Midbrain (tissue), 1 donor: ENCODE measurements at places on chromosomes 6 and 20.

DNA sequence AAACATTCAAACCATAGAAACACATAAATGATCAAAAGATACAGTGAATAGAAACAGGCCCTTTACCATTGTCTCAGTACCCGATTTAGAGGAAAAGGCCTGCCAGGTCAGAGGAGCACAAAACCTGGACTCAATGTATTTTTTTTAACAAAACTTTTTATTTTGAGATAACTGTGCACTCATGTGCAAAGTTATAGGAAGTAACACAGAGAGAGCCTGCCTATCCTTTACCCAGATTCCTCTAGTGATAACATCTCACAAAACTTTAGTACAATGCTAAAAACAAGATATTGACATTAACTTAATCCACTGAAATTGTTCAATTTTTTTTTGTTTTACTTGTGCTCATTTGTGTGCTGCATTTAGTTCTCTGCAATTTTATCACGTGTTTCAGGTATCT, 36.8 kb upstream of the SAMD3 start:
- no peak for DNase-seq

- no peak for DNase-seq
These were observed 43.2 kb downstream of the YTHDF1 start for GRCh38 chr20:63172726-63173125.

- DNase-seq, result no peak
These were observed at the start of gene LKAAEAR1 for GRCh38 chr20:64083804-64084684. Gene LKAAEAR1, minus strand, starts transcription at chr20:64084398. Its CDS starts 179 bp downstream, at chr20:64084219.

GRCh38 chr6:431986-432385, 40.4 kb downstream of the IRF4 start:
- no peak for DNase-seq

- no peak for DNase-seq
These were observed 267.6 kb upstream of the SGK1 start for GRCh38 chr6:134585517-134585873.

GRCh38 chr6:168877821-168878282, 375.8 kb downstream of the THBS2 start:
- DNase-seq, result no peak

- DNase-seq, result no peak
These were observed 24.8 kb upstream of the CCND3 start for GRCh38 chr6:41966214-41966920.

DNA sequence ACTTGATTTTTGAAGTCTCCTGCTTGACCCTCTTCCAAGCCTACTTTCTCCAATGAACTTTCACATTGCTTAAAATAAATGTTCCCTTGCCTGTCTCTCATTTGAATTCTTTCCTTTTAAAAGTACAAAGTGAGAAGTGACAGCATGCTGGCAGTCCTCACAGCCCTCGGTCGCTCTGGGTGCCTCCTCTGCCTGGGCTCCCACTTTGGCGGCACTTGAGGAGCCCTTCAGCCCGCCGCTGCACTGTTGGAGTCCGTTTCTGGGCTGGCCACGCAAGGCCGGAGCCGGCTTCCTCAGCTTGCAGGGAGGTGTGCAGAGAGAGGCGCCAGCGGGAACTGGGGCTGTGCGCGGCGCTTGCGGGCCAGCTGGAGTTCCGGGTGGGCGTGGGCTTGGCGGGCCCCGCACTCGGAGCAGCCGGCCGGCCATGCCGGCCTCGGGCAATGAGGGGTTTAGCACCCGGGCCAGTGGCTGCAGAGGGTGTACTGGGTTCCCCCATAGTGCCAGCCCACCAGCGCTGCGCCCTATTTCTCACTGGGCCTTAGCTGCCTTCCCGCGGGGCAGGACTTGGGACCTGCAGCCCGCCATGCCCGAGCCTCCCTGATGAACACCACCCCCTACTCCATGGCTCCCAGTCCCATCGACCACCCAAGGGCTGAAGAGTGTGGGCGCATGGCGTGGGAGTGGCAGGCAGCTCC, 31.9 kb downstream of the SERPINB6 start:
- DNase-seq, result no peak

- DNase-seq, result no peak
These were observed 1.3 kb upstream of the CST9L start for GRCh38 chr20:23569570-23569969.

- DNase-seq, result no peak
These were observed 89.8 kb downstream of the MDN1 start for GRCh38 chr6:89729818-89730217.

DNA sequence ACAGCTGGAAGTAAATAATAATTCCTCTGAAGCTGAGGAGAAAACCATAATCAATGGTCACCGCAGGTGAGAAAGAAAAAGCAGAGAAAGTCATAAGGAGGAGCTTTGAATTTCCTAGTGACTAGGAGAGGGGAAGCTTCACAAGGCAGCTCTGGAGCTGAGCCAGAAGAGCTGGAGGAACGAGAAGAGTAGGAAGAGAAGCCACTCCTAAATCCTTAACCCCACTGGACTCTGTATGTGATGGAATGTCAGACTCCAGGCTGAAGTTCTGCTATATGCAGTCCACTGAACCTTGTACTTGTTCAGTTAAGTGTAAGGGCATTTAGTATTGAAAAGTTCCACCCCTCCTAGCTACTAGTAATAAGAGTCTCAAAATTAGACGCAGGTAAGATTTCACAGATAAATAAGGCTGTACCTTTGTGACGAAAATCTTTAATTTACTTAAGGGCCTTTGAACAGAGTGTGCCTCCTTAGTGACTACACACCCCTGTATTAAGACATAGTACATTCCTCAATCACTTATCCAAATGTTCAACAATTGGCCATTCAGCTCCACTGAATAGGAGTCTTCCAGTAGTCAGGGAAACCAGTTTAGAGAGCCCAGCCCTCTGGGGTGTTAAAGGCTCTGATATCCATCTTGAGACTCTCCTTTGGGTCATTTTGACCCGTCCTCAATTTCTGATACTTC, 71.4 kb upstream of the UFL1 start:
- DNase-seq, result peak; percentile 33

DNA sequence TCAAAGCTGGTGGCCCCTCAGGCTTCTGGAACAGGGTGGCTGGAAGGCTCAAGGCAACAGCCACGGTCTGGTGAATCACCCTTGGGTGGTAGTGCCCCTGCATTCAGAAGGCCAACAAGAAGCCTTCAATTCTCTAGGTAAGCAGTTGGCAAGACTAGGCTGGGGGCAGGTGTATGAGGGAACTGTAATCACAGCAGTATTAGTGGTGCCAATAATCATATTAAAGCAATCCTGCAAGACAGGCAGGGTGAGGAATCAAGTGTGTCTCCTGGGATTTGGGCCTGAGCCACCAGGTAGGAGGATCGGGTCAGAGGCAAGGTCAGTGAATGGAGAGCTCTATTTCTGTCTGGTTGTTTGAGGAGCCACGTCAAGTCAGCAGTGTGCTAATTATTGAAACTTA, 24.9 kb upstream of the SCUBE3 start:
- no peak for DNase-seq

GRCh38 chr20:4181956-4182945, 166.9 kb upstream of the RNF24 start:
- DNase-seq, result no peak

GRCh38 chr20:45861221-45862075, 4.0 kb downstream of the ZSWIM3 start:
- DNase-seq, result no peak

- peak; percentile 19 for DNase-seq
These were observed 13.0 kb downstream of the PIM1 start for GRCh38 chr6:37182736-37183590.

DNA sequence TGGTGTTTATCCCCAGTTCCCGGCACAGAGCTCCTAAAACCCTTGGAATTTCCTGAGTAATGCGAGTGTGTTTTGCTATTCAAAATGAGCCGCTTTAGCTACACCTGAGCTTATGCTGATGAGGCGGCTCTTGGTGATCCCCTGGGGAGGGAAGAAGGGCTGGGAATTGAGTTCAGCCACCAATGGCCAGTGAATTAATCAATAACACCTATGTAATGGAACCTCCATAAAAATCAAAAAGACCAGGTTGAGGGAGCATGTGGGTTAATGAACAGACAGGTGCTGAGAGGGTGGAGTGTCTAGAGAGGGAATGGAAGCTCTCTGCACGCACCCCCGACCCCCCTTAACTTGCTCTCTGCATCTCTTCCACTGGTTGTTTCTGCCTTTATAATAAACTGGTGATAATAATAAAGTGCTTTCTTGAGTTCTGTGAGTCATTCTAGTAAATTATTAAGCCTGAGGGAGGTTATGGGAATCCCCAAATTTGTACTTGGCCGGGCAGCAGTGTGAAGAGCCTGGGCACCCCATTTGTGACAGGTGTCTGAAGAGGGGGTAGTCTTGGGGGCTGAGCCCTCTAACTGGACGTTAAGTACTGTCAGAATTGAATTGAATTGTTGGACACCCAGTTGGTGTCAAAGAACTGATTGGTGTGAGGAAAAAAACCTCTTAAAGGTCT, 24.6 kb upstream of the SERPINB1 start:
- DNase-seq, result no peak

GRCh38 chr6:112017169-112017568, 36.7 kb upstream of the CCN6 start:
- no peak for DNase-seq

DNA sequence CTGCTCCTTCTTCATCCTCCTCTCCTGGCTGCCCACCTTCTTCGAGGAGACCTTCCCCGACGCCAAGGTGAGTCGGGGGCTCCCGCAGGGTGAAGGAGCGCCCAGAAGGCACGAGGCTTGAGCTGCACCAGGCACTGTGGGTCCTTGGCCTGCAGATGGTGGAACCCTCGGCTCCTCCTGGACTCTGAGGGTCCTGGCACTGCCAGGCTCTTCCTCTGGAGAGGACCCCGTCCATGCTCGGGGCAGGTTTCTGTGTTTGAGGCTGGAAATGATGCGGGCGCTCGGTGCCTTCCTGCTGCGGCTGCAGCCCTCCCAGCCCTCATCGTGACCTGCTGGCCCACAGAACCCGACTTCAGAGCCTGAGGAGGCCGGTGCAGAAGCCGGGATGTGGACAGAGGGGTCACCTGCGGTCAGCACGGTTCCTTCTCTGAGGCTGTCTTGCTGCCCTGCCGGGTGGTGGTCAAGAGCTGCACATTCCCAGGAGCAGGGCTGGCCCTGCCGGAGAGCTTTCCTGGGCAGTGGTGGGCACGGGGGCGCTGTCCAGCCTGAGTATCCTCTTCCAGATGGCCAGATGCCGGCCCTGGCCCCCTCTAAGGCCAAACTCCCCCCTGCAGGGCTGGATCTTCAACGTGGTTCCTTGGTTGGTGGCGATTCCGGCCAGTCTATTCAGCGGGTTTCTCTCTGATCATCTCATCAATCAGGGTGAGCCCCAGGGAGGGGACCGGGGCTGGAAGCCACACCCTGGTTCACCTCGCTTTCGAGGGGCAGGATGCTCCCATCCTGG, 11.3 kb downstream of the SLC17A9 start:
- DNase-seq, result no peak

DNA sequence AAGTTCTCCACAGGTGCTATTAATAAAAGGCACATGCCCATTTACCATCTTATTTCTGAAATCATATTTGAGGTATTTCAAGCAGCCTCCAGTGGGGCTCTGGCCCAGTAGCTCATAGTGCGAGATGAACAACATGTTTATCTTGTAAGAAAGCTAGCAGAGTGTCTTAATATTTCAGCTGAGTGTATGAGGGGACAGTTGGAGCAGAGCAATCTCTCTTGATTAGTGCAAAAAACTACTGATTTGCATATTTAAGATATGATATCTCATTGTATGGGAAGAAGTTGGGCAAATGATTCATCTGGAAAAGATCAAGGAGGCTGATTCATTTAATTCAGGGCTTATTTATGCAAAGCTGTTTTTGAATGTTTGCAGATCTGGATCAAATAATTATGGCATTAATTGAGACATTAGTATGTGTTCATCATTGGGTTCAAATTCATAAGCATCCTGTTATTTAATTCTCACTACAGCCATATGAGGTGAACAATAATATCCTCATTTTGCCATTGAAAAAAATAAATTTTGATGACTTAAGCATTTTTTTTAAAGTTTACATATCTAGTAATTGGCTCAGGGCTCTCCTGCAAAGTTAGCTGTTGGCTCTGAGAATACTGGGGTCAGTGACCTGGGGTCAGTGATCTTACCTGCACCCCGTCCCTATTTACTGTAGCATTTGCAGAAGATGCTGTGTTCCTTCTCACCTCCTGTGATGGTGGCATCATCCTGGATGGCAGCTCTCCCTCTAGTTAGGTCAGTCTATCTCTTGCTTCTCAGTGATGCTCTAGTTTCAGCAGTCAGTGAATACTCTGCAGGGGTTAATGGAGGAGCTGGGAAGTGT, 24.1 kb upstream of the GCLC start:
- no peak for DNase-seq

DNA sequence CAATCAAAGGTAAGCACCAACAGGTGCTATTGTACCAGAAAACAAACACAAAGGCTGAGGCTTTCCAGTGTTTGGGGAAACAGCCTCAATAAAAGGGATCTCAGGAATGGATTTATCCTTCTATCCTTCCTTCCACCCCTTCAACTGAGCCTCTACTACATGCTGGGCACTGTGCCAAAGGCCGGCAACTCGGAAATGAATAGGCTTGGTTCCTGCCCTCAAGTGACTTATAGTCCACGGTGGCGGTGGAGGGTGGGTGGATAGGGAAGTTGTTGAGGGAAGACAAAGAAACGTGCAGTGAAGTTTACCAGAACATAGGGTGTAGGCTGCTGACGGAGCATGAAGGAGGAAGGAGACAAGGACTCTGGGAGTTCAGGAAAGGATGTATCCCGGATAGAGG, 73.4 kb upstream of the TAB2 start:
- no peak for DNase-seq

DNA sequence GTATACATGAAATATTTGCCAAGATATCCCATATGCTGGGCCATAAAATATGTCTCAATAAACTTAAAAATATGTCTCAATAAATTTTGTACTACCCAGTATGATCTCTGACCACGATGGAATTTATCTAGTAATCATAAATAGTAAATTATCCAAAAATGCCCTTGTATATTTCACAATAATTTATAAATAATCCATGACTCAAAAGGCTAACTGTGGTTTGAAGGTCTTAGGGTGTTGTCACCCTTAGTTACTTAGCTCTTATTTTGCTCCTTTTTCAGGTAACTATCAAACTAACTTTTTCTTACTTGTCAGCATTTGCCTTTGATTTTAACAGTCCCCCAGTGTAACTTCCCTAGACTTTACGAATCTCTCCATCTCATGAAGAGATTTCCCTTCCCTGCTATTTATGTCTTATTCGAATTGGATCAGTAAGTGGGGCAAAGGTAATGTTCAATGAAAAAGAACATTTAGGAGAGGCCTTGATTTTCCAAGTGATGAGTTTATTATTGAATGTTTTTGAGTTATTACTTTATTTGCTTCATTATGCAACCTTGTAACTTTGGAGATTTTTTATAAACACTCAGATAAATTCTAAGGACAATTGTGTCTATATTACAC, 109.0 kb upstream of the THBS2 start:
- DNase-seq, result no peak
